ENCODE measurements at places on chromosomes 5 and 9.

DNA sequence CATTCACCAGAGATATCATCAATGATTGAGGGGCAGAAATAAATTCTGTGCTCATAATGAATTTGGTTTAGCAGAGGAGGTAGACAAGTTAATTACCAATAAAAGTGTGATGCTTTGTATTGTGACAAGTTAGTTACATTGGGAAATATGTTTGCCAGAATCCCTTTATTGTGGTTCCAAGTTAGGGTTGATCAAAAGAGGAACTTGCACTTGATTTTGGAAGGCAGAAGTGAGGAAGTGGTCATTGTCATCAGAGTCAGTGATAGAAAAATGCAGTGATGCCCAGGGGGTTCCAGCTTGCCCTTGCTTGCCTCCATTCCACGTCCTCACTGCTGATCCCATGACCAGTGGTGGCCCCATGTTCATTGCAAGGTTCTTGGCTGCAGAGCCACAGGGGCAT is 69.7 kb downstream of the SVEP1 start:
- no peak for DNase-seq

GRCh38 chr9:109496841-109497225 is 1.3 kb downstream of the PTPN3 start:
- DNase-seq, result no peak

DNA sequence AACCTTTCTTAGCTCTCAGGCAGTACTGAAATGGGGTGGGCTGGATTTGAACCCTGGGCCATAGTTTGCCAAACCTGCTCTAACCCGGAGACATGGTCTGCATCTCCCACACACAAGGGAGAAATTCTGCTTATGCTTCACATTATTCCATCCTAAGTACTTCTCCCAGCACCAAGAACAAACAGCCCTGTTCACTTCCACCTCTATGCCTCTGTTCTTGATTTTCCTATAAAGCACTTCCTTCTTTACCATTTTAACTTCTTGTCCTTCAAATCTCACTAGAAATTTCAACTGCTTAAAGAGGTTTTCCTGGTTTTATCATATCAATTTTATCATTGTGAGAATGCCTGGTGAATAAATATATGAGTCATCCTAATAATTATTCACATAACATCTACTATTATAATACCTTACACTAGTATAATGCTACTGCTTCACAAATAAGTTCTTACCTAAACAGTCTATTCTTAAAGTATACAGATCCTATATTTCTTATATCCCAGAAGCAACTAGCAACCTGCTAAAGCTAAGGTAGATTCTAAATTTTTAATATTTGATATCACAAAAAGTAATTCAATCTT is 12.7 kb downstream of the FEM1C start:
- DNase-seq, result no peak

- no peak for DNase-seq
Measured at GRCh38 chr9:100229136-100229535, 123.6 kb downstream of the TEX10 start.

DNA sequence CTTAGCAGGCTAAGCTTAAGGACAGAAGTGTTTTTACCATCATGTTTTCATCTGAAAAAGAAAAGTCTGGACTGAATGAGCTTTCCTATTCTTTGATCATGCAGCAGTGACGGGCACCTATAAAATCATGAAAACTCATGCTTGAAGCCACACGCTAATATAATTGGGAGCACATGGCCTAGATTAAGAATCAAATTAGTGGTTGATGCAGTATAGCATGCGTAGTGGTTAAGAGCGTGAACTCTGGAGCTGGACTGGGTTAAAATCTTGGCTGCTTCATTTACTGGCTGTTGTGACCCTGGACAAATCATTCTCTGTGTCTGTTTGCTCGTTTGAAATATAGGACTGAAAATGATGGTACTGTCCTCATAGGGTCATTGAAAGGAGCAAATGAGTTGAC is 49.9 kb upstream of the IL13 start:
- DNase-seq, result no peak

- DNase-seq, result no peak
Measured at GRCh38 chr5:34484216-34484920, 171.8 kb upstream of the RAI14 start.

GRCh38 chr9:36322462-36322861 is 64.2 kb upstream of the GNE start:
- DNase-seq, result no peak

- no peak for DNase-seq
Measured at GRCh38 chr5:38292228-38292627, 33.9 kb downstream of the EGFLAM start.

GRCh38 chr9:78601957-78602565 is 305.1 kb downstream of the PSAT1 start:
- no peak for DNase-seq

DNA sequence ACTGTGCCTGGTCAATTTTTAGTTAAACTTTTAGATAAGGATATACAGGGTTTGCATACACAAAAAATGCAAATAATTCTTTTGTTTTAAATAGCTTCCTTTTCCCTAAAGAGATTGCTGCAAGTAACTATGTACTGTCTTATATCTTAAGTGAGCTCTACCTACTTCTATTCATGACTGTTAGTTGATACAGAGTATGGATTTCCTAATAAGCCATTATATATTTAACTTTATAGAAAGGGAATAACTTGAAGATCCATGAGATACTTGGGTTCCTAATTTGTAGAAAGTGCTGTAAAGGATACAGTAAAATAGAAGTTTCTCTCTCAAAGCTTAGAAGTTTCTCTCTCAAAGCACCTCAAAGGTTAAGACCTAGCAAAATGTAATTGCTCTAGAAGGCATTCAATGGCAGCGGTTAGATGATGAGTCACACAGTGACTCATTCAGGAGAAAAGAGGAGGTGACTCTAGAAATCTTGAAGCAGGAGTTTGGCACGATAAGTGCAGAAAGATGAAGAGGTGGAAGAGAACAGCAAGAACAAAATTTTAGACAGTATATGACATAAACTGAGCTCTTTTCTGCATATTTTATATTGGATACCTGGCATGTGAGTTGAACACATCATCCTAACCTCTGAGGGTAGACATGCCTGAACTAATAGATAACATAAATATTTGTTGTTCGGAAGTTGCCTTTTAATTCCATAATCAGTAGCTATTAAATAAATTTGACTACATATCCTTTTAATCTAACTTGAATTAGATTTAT is 5.5 kb upstream of the DNAJC21 start:
- no peak for DNase-seq

GRCh38 chr5:94082405-94082804 is 341.0 kb upstream of the POU5F2 start:
- DNase-seq, result no peak

DNA sequence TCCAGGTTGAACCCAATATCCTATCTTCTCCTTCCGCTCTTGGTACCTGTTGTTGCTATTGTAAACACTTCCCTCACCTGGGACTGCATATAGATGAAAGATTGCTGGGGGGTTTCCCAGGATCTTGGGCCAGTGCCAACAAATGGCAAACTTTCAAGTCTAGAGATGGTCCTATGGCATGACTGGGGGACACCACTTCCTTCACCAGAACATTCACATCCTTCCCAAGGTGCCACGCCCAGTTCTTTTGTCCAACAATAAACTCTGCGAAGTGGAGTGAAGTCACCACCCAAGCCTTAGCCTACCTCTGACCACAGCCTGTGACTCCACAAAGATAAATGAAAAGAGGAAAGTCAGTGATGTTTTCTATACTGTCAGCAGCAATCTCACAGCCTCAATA is 34.4 kb downstream of the DOCK8 start:
- DNase-seq, result no peak

- DNase-seq, result no peak
Measured at GRCh38 chr9:121445986-121446385, 53.7 kb downstream of the GGTA1 start.

GRCh38 chr5:107467137-107467932 is 203.4 kb downstream of the EFNA5 start:
- no peak for DNase-seq

GRCh38 chr5:149990518-149991376 is 9.7 kb downstream of the TIGD6 start:
- peak; percentile 28 for DNase-seq

- DNase-seq, result no peak
Measured at GRCh38 chr9:72150127-72150526, 887 bp downstream of the GDA start.

DNA sequence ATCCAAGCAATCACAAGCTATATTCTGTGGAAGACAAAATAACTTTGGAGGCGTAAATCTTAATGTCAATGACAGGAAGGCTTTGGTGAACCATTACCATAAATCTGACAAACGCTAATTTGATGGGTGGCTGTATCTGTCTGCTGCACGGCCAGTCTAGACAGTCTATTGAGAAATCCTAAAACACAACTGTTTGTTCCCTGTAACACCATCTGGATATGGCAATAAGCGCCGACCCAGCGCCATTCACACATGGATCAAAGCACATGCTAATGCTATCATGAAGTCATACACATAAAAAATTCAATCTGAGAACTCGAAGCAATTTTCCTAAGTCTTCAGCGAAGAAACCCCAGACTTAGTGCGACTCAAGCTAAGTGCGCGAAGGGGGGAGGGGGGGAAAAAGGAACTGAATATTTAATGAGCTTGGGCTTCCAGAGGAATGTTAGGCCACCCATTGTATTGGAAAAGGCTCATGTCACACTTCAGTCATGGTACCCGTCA is 95.1 kb downstream of the ARL15 start:
- DNase-seq, result no peak

- DNase-seq, result no peak
Measured at GRCh38 chr5:9655641-9656040, 25.5 kb upstream of the TAS2R1 start.

- DNase-seq, result no peak
Measured at GRCh38 chr5:172740428-172741205, 30.4 kb downstream of the DUSP1 start.

GRCh38 chr5:77531297-77531696 is 39.2 kb upstream of the WDR41 start:
- DNase-seq, result no peak

DNA sequence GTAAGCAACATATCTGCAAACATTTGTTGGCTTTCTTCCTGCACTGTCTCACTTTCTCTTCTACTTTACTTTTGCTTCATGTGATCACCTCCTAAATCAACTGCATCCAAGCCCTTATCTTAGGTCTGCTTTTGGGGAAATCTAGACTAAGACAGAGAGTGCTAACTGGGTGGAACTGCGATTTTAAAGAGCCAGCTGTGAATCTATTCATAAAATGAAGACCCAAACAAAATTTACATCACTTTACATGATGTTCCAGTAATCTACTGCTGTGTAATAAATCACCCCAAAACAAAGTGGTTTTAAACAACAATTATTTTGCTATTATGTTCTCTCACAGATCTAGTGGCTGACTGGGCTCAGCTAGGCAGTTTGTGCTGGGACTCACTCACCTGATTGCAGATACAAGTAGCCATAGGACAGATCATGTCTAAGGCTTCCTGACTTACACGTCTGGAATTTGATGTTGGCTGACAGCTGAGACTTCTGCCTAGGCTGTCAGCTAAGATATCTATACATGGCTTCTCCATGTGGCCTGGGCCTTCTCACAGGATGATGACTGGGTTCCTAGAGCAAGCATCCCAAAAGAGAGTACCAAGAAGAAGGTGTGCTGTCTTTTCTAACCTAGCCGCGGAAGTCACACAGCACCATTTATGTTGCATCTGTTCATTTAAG is 145.1 kb upstream of the TBCA start:
- DNase-seq, result no peak

DNA sequence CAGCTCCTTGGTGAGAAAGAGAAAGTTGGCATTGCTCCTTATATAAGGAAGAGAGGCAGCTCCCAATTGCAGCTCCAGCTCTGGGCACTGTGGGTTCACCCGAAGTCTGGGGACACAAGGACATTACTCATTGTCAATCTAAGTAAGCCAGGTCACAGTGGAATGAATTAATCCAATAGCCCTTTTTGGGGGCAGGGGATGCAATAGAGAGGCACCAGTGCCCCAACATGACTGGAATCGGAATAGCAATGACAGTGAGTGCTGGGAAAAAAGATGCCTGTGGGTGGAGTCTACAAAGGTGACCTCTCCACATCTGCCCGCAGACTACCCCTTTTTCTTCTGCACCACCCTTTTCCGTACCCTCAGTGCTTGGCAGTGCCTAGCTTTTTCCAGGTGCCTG is 11.1 kb upstream of the NEUROG1 start:
- DNase-seq, result no peak

DNA sequence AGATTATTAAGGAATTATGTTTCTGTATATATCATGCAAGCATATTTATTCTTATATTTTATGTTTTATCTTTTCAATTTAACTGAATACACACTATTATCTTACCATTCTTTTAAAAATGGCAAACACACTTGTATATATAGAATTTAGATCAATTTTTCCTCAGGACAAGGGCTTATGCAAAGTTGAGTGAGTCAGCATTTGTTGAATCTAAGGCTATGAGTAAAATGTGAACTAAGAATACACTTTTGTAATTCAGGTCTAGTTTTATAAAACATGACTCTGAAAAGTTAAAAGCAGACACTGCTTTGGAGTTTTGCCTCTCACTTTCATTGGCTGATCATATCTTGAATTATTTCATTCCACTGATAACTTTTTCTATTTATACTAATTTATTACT is 127.8 kb downstream of the FOCAD start:
- no peak for DNase-seq

DNA sequence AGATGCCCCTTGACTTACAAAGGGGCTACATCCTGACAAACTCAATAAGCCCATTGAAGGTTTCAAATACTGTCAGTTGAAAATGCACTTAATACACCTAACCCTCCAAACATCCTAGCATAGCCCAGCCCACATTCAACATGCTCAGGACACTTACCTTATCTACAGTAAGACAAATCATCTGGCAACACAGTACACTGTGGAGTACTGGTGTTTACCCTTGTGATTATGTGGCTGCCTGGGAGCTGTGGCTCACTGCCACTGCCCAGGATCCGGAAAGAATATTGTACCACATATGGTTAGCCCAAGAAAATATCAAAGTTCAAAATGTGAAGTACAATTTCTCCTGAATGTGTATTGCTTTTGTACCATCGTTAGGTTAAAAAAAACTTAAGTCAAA is 562.2 kb downstream of the HTR1A start:
- no peak for DNase-seq

GRCh38 chr5:179868541-179868940 is 9.9 kb upstream of the MRNIP start:
- DNase-seq, result no peak

DNA sequence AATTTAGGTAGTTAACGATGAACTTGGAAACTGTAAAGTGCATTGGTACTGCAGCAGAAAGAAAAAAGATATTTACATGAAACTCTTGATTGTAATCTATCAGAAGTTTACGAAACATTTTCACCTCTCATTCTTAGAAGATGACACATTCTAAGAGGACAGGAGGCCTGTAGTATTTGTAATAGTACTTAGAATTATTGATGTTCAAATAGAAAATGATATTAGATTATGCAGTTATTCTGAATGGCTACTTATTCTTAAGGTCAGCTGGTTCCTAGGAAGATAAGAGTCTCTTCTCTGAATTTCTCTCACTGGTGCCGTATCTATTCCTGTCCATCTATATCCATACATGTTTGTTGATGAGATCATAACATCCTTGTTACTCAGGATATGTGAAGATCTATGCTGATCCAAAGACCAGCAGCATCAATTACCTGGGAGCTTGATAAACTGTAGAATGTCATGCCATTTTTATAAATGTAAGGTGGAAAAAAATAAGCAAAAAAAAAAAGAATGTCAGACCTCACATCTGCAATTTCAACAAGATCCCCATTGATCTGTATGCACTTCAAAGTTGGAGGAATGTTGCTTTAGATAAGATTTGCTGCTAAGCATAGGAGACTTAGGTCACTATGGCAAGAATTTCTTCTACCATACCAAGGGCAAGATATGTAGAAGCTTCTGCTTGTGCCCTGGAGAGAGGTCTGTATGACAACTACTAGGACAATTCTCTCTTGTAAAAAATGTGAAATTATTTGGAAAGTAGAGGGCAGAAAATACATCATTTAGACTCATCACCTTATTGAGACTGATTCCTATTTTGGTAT is 42.4 kb upstream of the RICTOR start:
- no peak for DNase-seq

All from activated CD4-positive, CD25-positive, alpha-beta regulatory T cell (primary cell).